D721Med (cell line): ENCODE measurements at places on chromosomes 2 and 18.

GRCh38 chr2:201126308-201127151 is 10.6 kb downstream of the CFLAR start:
- no peak for DNase-seq

GRCh38 chr2:112166806-112167499 is 28.8 kb downstream of the FBLN7 start:
- DNase-seq, result no peak

- DNase-seq, result no peak
Measured at GRCh38 chr18:9433671-9434121, 41.6 kb upstream of the RALBP1 start.

- no peak for DNase-seq
Measured at GRCh38 chr2:189543367-189543766, 37.2 kb downstream of the SLC40A1 start.
